ENCODE measurements at places on chromosomes 16 and 17.

GRCh38 chr17:34091975-34092374 is 163.1 kb upstream of the CCL2 start:
- no peak for DNase-seq

GRCh38 chr17:5784791-5785190 is 200.5 kb upstream of the NLRP1 start:
- no peak for DNase-seq

GRCh38 chr17:16342979-16343378 is 10.3 kb downstream of the CENPV start:
- no peak for DNase-seq

GRCh38 chr17:70683936-70684335 is 514.6 kb downstream of the KCNJ2 start:
- no peak for DNase-seq

- DNase-seq, result no peak
These were observed 6.4 kb downstream of the CLCN7 start for GRCh38 chr16:1468426-1468810.

GRCh38 chr17:9054126-9054975 is 33.0 kb downstream of the NTN1 start:
- DNase-seq, result no peak

Measured in choroid plexus epithelial cell (primary cell).